Mucosa of gallbladder (tissue), 1 donor: ENCODE measurements at places on chromosomes 2 and 18.

- DNase-seq: no peak
These were observed 443 bp downstream of the CPSF3 start for GRCh38 chr2:9423922-9424272.

DNA sequence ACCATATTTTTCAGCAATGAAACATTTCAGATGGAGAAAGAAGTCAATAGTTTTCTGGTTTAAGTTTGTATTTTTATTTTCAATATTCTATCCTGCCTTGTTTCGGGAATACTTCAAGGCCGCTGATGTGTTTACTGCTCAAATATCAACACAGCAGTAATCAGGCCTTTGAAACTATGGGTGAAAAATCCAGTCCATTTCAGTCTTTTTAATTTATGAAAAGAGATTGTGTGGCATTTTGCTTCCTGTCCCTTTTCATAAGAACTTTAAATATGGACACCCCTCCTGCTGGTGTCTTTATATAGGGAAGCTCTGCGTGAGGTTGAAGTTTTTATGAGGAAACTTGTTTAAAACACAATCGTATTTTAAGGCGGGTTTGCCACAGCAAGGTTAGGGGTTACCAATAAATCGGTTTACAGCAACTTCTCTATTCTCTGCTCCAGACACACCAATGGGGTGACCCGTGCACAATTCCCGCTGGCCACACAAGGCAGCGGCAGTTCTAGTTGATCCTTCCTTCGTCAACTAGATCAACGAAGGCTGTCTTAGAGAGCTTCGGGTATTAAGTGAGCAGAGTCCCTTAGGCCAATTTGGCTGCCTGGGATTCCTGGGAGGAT, 1.2 kb upstream of the TANC1 start:
- DNase-seq: no peak

DNA sequence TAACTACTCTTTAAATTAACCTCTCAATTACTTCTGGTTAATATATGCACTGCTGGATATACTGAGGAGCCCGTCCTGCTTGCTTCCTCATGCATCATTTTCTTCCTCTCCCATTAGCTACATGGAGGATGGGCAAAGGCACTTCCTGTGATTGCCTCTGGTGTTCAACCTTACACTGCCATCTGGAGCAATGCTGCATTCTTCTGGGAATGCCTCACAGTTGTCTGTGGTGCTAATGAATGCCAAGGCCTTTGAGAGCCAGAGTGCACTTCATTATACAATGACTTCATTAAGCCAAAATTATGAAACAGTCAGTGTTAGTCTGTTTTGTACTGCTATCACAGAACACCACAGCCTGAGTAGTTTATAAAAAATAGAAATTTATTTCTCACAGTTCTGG, 134.8 kb upstream of the DOCK10 start:
- no peak for DNase-seq

- no peak for DNase-seq
These were observed 49.3 kb downstream of the PTRHD1 start for GRCh38 chr2:24743924-24744323.

- DNase-seq: no peak
These were observed 7.3 kb downstream of the MMADHC start for GRCh38 chr2:149579972-149580882.
